ENCODE measurements at places on chromosomes 4 and X. TPM values are rescaled to one million over a fixed set of nuclear protein-coding genes. Genes with fewer than 3 reads are reported as not detected.
A peak's percentile ranks its signal among the peaks of the same experiment; 100 is the strongest.

Gene SPOCK3
- total RNA-seq: not detected

Gene FAM114A1
- total RNA-seq: 111 TPM

Gene ASB9
- 2.3 TPM for total RNA-seq

Gene TSPAN6
- total RNA-seq: 11.1 TPM

Gene UGT2A3
- not detected for total RNA-seq

Gene LAGE3
- 15.0 TPM for total RNA-seq

GRCh38 chrX:139795196-139795595 is 87.2 kb upstream of the MCF2 start:
- no peak for DNase-seq

DNA sequence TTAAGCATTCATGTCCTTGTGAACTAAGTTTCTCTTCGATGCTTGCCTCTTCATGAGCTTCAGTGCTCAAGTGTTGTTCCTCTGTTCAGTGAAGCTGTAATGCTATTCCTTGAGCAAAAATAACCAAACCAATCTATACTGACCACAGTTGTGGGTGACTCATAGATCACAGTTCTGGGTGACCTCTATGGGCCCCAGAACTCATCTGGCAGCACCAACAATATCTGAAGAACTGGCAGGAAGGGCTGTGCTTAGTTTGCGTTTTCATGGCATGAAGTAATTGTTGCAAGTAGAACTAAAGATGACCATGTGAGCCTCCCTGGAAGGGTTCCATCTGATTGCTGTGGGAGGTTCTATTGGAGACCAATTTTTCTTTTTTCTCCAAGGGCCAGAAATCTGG is 106.2 kb downstream of the CCNG2 start:
- no peak for DNase-seq

DNA sequence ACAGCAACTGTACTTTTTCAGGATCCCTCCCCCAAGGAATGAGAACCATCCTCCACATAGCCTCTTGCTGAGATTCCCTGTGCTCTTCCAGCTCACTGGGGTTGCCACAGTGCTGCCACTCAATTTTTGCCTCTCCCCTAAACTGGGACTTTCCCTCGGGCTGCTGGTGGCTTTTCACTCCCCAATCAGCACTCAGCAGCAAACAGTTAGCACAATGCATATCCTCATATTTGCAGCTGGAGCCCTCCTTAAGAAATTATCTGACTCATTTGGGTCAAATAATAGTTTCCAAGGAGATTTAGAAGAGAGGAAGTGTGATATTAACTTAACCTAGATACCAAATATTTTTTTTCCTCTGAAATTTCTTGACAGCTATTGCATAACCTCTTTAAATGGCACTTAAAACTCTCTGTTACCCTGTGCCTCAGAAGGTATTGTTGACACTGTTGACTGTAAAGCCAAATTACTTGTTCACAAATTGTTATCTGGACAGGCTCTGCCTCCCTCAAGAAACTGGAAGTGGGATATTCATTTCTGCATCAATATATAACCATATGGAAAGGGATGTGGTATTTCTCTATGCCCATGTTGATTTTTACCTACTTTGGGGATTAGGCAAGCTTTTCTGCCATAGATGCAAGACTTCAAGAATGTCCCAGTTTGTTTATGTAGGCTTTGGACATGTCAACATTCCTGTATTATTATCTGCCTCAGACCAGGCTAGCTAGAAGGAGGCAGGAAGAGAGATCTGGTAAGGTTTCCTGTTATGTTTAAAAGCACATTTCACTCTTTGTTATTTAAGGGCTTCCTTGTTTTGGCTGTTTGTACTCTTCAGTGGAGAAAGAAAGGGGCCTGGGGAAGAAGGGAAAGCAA is 58.0 kb downstream of the SEPTIN11 start:
- no peak for DNase-seq

DNA sequence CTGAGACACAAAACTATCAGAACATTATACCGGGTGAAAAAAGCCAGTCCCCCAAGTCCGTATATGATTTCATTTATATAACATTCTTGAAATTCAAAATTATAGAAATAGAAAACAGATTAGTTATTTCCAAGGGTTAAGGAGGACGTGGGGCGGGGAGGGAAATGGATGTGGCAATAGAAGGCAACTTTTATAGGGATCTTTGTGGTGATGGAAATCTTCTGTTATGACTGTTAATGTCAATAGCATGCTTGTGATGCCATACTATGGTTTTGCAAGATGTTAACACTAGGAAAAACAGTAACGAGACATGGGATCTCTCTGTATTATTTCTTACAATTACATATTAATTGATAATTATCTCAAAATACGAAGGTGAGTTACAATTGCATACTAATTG is 96.4 kb downstream of the LNX1 start:
- no peak for DNase-seq

- peak; percentile 84 for DNase-seq
Measured at GRCh38 chrX:71989768-71990426, 79.3 kb downstream of the NHSL2 start.

DNA sequence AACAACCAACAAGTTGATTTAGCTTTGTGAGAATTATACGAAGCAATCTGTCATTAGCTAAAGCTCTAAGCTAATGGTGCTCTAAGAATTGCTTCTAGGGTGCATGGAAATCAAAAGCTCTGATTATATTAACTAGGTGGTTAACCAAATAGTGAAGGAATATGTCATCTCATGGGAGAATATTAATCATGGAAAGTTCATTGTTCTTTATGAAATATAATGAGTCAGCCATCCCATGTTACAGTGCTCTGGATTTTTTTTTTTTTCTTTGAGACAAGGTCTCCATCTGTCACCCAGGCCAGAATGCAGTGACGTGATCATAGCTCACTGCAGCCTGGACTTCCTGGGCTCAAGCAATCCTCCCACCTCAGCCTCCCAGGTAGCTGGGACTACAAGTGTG is 10.5 kb downstream of the DCAF8L2 start:
- DNase-seq: peak; percentile 24

DNA sequence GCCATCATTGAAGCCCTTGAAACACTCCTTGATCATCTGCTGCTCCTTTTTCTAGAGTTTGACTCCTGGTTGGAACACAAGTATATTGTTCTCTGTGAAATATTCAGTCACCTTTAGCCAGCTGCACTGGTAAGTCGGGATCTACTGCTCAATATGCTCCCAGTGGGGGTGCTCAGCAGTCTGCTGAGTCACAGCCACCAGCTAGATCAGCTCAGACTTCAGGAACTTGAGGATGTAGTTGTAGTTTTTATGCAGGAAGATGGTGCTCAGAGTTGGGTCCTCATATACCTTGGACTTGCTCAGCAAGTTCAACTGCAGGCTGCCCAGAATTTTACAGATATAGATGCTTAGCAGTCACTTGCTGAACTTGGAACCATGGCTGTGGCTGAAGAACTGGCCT is 202.5 kb upstream of the RPL34 start:
- no peak for DNase-seq

DNA sequence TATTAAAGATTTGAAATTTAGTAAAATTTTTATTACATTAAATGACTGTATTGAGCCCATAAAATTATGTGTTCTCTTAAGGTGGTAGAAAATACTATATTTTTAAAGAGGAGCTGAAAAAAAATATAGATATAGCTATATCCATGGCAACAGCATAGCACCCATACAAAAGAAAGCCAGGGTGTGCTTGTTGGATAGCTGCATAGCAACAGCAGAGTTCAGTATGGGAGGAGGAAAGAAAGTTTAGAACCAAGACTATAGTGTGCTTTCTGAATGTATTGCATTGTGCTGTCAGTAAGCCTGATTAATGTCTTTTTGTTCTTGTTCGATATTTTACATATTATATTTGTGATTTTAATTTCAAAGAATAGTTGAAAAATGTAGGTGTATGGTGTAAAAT is 78.4 kb downstream of the GRID2 start:
- no peak for DNase-seq
